Amniotic epithelial cell (primary cell): ENCODE measurements at places on chromosomes 11 and 22.

DNA sequence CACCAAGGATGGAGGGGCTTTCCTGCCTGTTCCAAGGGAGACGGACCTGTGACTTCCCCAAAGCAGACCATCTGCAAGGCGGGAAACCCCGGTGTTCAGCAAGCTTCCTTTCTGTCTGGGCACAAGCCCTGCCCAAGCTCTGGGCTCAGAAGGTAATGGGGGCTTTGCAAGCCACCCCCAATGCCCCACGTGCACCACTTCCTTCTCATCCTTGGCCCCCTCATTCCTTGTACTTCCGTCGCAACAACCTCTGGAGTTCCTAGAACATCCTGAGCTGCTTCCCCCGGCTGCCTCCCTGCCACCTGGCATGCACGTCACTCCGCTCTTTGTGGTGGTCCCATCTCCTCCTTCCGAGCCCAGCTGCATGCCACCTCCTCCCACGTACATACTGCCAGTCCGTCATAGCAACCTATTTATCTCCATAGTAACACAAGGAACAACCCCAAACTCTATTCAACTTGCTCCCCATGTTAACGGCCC is 3.9 kb downstream of the MYEOV start:
- peak; percentile 42 for DNase-seq

GRCh38 chr11:35488117-35488516 is 37.3 kb downstream of the PAMR1 start:
- DNase-seq: peak; percentile 48

DNA sequence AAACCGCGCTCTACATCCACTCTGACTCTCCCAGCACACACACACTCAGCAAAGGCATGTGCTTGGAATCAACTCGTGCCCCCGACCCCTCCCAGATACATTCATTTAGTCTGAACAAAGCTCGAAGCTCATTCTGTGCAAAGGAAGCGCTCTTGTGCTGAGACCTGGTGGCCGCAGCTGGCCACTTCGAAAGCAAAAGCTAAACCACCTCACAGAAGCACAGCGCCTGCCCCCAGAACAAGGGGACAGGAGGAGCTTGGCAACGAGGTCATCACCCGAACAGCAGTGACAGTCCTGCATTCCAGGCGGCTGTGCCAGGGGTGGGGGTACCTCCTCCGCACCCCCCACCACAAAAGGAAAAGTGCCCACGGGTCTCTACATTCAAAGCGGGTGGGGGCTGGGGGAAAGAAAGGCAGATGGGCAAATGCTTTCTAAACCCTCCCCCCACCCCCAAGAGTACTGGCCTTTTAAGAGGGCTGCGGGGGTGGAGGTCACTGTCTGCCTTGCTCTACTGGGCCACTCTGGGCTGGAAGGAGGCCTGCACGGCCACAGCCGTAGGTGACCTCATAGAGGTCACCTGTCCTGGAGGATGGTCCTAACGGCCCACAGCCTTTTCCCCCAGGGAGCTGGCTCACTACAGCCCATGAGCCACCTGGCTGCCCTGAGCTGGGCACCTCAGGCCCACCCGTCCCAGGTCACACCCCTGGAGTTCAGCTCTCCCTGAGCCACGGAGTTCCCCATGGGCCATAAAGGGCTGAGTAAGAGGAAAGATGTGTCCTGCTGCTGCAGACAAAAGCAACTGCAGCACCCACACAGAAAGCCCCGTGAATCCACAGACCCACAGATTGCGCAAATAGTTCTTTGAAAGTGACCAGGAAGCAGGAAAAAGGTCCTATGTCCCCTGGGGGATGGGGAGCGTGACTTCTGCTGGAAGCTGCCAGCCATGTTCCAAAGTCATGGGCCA is 21.3 kb downstream of the CBX7 start:
- no peak for DNase-seq

DNA sequence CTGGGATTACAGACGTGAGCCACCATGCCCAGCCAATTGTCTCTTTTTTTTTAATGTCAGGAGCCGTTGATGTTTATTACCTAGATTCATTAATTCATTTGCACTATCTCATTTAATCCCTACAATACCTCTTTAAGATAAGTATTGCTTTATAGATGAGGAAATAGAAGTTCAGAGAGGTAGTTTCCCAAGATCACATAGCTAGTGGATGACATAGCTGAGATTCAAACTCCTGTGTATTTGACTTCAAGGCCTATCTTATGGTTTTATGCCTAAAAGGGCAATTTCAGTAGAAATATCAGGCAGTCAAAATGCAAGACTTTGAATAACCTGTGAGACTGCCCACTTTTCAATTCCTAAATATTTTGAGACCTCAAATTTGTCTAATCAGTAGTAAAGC is 66.5 kb downstream of the PPME1 start:
- peak; percentile 57 for DNase-seq

DNA sequence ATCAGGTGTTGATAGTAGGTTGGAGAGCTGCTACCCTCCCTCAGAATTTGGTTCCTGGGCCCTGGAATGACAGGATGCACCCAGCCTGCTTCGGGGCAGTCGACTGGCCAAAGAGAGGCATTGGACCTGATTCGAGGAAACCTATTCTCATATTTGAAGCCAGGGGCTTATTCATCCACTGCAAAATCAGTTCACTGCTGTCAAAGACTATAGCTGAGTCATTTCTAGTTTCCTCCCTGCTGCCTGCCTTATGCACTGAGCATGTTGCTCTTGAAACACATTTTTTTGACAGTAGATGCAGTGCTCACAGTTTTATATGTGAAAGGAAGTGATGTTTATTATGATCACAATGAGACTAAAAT is 565.4 kb downstream of the ETS1 start:
- peak; percentile 30 for DNase-seq

- no peak for DNase-seq
Observed at GRCh38 chr11:47467357-47467756, 18.4 kb upstream of the RAPSN start.

- peak; percentile 30 for DNase-seq
Observed at GRCh38 chr11:130122141-130122575, 37.4 kb upstream of the ST14 start.

- DNase-seq: peak; percentile 93
Observed at GRCh38 chr11:104073950-104074705, 37.7 kb downstream of the DDI1 start.

DNA sequence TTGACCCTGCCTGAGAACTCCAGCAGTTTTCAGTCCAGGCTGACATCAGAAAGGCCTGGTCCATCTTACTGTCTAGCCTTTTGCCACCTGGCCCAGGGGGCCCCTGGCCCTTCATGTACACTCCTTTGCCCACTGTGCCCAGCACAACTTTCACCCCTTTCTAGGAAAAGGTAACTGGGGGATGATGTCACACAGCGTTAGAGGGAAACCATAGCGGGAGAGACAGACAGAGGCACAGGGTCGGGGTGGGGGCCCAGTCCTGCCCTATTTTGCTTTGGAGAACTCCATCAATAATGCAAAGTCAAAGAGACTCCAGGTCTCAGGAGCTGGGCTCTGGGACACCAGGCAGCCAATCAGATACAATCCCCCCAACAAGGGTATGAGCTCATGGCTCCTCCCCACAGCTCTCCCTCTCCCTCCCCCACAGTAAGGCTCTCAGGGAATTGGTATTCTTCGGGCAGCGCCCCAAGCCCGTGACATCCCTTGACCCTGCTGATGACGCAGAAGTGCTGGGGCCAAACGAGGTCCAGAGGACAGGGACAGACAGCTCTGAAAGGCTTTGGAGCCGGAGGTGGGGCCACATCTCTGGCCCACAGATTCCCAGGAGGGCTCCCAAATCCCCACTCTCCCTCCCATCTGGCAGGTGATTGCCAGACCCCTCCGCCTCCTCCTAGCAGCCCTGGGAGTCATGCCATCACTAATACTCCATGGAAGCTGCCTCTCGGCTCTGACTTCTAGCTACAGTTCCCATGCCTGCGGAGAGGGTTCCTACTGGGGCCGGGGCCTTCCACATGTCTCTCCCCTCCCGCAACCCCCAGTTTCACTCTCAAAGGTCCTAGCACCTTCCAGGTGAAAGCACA is 5.9 kb downstream of the USP2 start:
- peak; percentile 57 for DNase-seq

DNA sequence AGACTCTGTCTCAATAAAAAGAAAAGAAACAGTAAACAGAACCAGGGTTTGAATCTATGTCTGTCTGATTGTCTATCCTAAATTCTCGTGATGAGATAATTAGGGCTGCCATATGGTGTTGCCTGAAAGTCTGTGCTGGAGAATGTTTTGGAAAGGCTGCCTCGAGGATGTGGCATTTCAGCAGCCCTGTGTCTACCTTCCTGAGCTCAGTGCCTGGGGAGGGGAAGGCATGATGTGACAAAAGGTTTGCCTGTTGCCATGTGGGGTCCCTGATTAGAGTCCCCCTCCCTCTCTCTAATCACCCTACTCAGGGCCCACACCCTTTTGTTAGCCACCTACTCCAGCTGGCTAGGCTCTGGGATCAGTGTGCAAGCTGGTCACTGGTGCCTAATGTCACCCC is 15.2 kb downstream of the CD82 start:
- DNase-seq: no peak

DNA sequence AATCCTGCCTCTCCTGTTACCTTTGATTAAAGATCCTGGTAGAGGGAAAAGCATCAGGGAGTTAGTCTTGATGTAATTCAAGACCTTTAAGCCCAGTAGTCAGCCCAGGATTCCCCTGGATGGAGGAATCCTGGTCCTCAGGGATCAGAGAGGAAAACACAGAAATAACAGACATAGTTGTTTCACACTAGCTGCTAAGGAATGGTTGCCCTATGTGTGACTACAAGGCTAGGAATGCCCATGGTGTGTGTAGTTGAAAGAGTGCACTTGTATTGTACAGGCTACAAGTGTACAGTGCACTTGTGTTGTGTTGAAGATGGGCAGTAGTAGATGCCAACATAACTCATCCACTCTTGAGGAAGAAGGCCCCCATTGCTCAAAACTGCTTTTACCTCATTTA is 226.8 kb downstream of the AASDHPPT start:
- DNase-seq: peak; percentile 57

- no peak for DNase-seq
Observed at GRCh38 chr11:94775567-94776327, 7.6 kb downstream of the AMOTL1 start.

DNA sequence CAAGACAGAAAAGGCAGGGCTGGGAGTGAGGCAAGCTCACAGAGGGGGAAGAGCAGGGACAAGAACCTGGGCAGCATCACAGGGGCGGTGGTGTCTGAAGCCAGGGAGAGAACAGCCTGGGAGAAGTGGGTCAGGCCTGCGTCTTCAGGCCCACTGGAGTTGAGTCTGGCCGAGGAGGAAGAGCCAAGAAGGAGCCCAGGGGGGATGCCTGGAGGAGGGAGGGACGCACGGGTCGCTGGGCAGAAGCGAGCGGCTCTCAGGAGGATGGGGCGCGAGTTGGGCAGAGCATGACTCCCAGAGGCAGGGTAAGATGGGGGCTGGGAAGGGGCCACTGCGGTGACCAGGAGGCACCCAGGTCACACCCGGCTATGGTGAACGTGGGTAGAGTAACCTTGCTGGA is 18.5 kb downstream of the LRFN4 start:
- no peak for DNase-seq

- no peak for DNase-seq
Observed at GRCh38 chr22:26573026-26573662, 16.8 kb downstream of the TPST2 start.

GRCh38 chr22:24117942-24118341 is 63.3 kb upstream of the SUSD2 start:
- DNase-seq: no peak

DNA sequence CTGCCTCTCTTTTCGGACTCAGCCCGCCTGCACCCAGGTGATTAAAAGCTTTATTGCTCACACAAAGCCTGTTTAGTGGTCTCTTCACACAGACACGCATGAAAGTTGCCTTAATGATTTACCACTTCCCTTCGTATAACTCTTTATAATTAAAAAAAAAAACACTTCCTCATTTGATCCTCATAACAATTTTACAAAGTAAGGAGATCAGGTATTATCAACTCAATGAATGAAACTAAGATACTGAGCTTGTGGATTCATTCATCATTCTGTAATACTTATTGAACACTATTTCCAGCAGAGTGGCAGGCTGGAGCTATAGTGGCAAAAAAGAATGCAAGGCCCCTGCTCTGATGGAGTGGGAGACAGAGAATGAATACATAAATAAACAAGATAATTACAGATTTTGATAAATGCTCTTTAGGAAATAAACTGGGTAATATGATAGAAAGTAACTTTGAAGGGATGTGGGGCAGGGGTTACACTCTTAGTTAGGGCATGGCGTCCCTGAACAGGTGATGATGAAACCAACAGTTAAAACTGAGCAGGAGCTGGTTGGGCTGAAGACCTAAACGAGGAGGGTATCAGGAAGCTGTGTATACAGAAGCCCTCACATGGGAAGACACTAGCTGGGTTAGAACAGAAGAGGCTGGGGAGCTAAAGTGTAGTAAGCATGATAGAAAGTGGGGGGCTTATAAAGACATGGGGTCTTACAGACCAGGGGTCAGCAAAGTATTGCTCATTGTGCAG is 5.4 kb upstream of the CRTAM start:
- no peak for DNase-seq

DNA sequence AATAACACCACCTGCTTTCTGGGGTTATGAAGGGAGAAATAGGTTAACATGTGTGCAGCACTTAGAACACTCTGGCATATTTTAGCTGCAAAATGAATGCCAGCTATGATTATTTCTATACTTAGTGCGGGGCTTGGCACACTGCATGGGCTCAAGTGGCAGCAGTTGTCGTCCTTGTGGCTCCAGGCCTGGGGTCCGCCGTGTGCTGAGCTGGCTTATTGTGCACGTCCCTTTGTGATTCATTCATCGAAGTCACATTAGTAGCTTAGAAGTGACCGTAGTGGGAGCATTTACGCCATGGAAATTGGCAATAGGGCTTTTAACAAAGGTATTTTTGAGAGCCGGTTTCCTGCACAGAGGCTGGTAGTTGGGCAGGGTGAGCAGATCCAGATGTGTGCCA is 4.2 kb downstream of the RASD2 start:
- DNase-seq: no peak

DNA sequence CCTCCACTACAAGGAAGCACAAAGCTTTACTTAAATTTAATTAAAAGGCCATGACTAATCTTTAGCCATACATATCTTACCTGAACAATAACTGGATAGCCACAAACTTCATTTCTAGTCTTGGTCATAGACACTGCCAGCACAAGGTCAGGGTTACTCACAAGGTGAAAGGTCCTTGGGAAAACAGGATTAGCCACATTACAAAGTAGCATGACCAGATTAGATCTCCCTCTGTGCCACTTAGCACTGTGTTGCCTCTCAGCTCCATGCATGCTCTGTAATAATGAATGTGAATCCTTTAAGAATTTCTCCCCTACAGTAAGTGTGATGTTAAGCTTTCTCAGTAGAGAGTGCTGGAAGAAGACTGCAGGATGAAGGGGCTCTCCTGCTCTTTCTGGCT is 325.1 kb upstream of the MPPED2 start:
- no peak for DNase-seq

- DNase-seq: no peak
Observed at GRCh38 chr22:30826670-30827355, 132.1 kb downstream of the OSBP2 start.

- peak; percentile 94 for DNase-seq
Observed at GRCh38 chr22:40498420-40499208, 128.2 kb downstream of the SGSM3 start.

DNA sequence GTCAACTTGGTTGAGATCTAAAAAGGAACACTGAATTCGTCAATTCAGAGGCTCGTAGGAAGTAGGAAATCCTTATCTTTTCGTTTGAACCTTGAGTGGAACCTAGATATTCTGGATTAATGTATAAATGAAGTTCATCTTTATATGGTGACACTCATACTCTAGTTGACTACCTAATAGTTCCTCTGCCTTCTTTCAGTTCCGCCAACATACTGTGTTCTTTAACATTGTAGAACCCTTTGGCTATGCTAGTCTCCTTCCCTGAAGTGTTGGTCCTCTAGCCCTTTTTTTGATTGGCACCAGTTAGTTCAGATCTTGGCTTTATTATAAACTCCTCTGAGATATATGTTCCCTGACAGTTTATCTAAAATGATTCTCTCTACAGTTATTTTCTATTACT is 1.5 kb downstream of the ATM start:
- no peak for DNase-seq

- DNase-seq: no peak
Observed at GRCh38 chr22:49514641-49515040, 313.0 kb downstream of the BRD1 start.
